ENCODE measurements at places on chromosomes 13 and 19. TPM values are rescaled to one million over a fixed set of nuclear protein-coding genes. Genes with fewer than 3 reads are reported as not detected.
A peak's percentile ranks its signal among the peaks of the same experiment; 100 is the strongest.

GRCh38 chr19:38735257-38735686 is 9.0 kb downstream of the CAPN12 start:
- peak; percentile 67 for DNase-seq

DNA sequence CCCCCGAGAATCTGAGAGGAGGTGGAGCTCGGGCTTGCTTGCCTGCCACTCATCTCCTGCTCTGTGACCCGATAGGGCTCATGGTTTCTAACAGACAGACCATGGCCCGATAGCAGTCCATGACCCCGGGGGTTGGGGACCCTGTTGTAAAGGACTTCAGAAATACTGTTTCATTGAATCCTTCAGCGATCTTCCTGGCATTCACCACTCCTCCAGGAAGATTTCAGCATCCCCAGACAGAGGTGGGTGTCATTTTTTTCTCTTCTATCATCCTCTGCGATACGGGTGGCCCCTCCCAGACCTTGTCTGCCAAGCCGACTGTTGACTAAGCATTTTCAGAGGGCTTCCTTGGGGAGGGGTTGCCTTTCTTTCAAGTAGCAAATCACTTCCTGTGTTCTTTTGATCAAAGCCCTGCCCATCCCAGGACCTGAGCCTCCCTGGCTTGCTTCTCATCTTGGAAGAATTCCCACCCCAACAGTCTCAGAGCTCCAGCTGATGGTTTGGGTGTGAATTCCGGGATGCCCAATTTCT is 1.7 kb downstream of the MYO1F start:
- DNase-seq: no peak

- no peak for DNase-seq
These were observed 930 bp upstream of the PDE4C start for GRCh38 chr19:18226956-18227780.

DNA sequence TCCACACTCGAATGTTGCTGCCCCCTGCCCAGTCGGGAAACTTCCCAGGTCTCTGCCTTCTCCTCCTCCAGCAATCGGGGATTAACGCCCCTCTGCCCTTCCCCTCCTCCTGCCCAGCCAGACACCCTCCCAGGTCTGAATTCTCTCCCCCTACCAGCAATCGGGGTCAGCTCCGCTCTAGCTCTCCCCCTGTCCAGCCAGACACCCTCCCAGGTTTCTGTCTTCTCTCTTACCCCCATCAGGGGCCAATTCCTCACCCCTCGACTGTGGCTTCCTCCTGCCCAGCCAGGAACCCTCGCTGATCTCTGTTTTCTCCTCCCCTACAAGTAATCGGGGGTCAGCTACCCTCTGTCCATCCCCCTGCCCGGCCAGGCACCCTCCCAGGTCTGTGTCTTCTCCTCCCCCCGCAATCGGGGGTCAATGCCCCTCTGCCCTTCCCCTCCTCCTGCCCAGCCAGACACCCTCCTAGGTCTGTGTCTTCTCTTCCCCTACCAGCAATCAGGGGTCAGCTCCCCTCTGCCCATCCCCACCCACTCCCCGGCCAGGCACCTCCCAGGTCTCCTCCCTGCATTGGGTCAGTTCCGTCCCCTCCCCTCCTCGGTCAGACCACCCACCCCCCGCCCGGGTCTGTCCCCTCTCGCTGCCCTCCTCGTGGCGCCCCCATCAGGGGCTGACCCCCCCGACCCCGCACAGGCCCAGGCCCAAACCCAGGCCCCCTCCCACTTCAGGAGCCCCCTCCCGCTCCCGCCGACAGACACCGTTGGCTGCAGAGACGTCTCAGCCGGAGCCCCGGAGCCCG is 668 bp downstream of the ZFR2 start:
- DNase-seq: no peak

GRCh38 chr19:17346109-17346671 is 8.8 kb downstream of the GTPBP3 start:
- DNase-seq: peak; percentile 86

- no peak for DNase-seq
These were observed at the start of gene GNG8 for GRCh38 chr19:46635920-46636761. Gene GNG8 (minus strand): TSS chr19:46636202. CDS start chr19:46634682, 1,520 bp downstream.

GRCh38 chr19:49779731-49780555 is 13.1 kb downstream of the AP2A1 start:
- DNase-seq: no peak

- DNase-seq: no peak
These were observed 60.0 kb upstream of the SERP2 start for GRCh38 chr13:44313674-44314073.

DNA sequence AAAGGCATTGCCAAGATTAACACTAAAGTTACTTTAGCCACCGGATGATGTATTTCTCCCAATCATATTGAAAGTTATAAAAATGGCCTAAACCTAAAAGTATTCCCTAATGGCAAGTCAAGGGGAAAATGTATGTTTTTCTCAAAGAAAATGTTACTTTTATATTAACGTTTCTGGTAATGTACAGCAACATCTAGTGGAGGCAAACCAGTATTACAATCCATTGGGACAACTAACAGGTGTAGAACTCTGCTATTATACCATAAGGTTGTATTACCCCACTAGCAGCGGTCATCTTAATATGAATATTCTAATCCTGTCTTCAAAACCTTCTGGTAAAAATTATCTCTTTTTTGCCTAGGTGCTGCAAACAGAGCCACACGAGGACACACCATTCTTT is 69.2 kb downstream of the ZNF100 start:
- DNase-seq: no peak

DNA sequence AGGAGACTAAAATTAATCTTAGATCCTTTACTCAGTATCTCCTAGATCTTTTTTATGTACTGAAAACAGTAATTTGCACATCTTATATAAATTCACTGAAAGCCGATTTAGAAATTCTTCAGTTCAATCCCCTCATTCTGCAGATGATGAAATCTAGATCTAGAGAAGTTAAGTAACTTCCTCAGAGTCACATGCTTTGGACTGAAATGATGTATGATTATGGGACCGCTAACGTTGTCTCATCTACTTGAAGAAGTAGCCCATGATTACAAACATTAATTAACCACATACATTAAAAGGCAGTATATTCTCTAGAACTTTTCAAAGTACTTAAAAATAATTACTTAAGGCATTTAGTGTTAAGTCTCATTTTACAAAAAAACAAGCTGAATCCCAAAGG is 37.8 kb downstream of the ELF1 start:
- DNase-seq: no peak

GRCh38 chr19:48833977-48834376 is 2.3 kb downstream of the HSD17B14 start:
- DNase-seq: no peak

Gene TMPRSS9
- 0.84 TPM for polyA plus RNA-seq

Gene RXFP2
- not detected for polyA plus RNA-seq

Gene ITPKC
- 20.4 TPM for polyA plus RNA-seq

Gene KL
- polyA plus RNA-seq: 2.9 TPM

Gene PRX
- polyA plus RNA-seq: 3.2 TPM

Gene KIR3DL1
- polyA plus RNA-seq: not detected

Gene MCF2L
- 83.6 TPM for polyA plus RNA-seq

Gene ATP12A
- 0.05 TPM for polyA plus RNA-seq

Gene ZNF98
- 1.7 TPM for polyA plus RNA-seq

Data from pancreas (tissue), 10 donors.